ENCODE measurements at places on chromosomes 2 and 18.

- DNase-seq, result no peak
Observed at GRCh38 chr2:235021752-235022151, 69.9 kb downstream of the SH3BP4 start.

- DNase-seq, result no peak
Observed at GRCh38 chr2:161625314-161625919, 1.2 kb downstream of the SLC4A10 start.

- no peak for DNase-seq
Observed at GRCh38 chr2:20501974-20502373, 55.1 kb downstream of the RHOB start.

DNA sequence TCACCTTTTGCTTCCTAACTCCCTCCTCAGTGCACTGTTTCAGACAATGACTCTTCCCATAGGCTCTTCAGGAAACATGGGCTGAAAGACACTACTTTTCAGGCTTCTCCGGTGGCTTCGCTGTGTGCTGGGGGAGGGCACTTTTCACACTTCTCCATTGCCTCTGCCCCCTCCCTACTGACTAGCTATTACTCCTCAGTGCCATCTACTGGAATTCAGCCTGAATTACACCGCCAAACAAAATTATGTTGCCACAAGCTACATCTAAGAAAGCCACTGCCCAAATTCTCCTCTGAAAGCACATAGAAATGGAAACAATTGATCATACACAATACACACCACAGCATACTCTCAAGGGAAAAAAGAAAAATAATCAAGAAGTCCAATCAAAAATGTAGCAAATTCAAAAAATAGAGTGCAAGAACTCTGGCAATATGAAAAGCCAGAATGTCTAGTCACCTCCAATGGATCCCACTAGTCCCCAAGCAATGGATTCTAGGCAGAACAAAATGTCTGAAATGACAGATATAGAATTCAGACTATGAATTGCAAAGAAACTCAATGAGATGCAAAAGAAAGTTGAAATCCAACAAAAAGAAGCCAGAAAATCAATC, 1139.4 kb upstream of the GYPC start:
- DNase-seq, result no peak

DNA sequence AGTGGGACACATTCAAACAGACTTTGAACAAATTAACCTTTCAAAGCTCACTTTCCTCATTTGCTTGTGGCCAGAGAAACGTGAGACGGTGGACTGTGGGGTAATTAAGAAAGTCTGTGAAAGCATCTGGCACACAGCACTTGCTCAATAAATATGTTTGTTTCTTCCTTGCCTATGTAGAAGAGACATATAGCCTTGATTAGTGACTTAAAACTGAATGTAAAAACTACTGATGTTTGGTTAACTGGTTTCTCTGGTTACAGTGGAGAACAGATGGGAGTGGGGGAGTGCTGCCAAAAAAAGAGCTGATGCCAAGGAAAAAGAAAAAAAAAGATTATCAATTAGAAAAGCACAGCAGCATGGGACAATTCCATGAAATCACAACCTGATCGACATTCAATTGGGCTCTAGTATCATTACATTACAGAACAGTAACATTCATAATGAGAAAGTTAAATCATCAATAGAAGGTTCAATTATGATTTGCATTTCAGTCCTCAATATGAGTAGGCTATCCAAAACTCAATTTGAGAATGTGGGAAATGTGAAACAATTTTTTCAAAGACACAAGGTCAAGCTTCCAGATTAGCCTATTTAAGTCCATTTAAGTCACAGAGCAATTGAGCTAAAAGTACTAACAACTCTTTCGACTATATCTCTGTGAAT, 14.7 kb downstream of the CUL3 start:
- no peak for DNase-seq

DNA sequence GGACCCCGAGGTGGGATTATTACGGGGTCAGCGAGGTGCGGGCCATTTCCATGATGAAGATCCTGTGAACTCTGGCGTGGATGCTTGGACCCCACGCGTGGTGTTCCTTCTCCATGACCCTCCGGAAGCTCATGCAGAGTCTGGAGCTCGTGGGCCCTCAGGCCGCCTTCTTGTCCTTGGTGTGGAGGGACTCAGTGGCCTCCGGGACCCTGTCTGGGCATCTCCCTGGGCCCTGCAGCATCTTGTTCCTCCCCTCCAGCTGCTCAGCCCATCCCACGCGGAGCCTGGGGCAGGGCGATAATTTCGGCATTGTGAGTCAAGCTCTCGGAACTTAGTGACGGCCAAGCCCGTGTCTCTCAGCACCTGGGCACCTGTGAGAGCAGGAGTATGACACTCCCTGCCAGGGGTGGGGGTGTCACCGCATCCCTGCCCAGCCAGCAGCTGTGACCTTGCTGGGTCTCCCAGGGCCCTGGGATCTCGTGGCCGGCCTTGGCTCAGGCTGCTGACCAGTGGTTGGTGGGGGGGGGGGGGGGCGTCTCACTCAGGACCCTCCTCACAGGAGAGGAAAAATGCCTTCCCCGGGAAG, 24.6 kb downstream of the RTP5 start:
- DNase-seq, result no peak

DNA sequence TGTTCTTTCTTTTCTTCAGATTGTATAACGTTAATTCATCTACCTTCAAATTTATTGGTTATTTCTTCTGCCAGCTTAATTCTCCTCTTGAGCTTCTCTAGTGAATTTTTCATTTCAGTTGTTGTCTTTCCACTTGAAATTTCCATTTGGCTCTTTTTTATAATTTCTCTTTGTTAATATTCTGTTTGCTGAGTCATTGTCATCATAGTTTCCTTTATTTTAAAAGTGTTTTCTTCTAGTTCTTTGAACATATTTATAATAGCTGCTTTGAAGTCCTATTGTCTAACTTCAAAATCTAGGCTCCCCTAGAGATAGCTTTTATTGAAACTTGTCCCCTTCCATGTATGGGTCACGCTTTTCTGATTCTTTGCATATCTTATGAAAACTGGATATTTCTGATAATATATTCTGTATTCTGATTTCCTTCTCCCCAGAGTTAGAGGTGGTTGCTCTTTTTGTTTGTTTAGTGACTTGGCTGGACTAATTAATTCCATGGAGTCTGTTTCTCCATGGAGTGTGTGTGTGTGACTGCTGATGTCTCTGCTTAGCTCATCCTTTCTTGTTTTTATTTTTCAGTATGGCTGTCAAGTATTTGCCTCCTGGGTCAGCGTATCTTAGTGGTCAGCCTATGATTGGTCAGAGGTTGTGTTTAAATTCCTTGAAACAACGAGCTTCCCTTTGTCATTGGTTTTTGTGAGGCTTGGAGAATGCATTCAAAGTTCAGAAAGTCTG, 47.6 kb downstream of the DIS3L2 start:
- DNase-seq, result no peak

DNA sequence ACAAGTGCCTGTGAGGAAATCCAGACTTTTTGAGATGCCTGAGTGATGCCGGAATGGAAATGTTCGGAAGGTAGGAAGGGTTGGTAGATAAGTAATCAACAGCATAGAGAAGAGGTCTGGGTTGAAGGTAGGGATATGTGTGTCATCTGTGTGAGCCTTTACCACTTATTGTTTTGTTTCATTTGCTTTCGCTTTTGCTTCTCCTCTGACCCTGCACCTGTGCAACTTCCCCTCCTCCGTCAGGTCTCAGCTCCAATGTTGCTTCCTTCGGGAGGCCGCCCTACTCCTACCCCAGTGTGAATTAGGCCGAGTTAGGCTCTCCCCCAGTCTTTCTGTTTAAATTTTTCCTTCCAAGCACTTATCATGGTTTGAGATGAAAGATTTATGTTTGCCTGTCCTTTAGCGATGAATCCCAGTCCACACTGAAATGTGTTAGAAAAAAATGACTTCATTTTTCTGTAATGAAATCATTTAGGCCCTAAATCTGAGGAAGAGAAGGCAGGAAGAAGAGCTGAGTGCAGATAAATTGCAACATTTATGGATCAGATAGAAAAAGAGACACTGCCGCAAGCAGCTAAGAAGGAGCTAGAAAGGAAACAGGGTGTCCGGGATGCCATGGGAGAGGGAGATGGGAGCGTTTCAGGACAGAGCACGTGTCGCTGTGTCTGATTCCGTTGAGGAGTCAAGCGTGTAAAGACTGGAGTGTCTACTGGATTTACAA, 139.6 kb upstream of the PELI1 start:
- DNase-seq, result no peak

GRCh38 chr2:79789811-79790210, 277.0 kb downstream of the CTNNA2 start:
- no peak for DNase-seq

GRCh38 chr2:119491776-119492525, 32.3 kb downstream of the SCTR start:
- no peak for DNase-seq

DNA sequence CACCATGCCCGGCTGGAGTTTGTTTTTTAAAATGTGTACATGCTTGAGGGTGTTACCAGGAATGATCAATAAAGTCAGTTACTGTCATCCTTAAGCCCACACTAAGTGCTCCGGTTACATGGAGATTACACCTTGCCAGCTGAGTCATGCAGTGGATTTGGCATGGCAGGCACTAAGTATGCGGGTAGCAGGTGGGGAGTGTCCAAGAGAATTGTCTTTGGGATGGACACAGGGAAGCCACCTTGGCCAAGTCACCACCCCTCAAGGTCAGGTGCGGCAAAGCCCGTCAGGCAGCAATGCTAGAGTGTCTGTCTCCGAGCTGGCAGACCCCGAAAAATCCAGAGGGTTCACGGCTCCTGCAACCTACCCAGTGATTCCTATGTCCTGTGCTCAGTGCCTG, 54.8 kb downstream of the GBX2 start:
- no peak for DNase-seq

DNA sequence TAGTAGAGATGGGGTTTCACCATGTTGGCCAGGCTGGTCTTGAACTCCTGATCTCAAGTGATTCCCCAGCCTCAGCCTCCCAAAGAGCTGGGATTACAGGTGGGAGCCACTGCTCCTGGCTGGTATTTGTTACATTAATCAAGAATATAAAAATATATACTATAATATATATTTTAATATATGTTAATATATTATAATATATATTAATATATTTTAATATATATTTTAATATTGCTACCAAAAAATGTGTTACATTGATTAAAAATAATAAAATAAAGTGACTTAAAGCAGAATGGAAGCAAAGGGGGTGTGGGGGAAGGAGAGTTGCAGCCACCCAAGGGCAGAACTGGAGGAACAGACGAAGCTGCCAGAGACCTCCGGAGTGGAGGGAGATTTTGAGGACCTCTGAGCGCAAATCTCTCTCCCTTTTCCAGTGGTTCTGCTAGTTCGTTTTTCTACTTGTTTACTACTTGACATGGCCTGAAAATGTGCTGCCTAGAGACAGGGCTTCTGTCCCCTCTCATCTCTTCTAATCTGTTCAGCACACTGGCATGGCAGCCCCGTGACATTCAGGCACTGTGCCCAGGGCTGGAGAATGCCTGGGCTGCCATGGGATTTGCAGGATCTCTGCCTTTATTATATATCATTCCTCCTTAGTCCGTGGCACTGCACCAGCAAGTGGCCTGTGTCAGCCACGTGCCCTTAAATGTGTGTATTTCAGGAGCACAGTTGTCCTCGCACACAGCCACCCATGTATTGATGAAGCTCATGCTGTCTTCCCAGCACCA, 47.9 kb upstream of the RAB12 start:
- no peak for DNase-seq

DNA sequence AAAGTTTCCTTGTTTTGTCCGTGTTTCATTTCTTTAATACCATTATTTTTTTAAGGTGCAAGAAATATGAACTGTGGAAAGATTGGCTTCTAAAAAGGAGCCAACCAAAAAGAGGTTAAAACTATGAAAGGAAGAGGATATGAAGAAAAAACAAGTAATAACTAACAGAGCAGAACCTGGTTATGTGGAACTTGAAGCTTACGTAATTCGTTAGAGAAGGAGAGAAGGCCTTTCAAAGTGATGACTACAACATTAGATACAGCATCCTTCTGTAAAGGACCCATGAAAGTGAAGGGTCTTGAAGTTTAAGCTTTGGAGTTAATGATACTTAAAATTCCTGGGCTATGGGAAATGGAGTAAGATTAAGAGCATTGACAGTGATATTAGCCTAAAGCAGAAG, 84.5 kb downstream of the ANKRD12 start:
- no peak for DNase-seq

DNA sequence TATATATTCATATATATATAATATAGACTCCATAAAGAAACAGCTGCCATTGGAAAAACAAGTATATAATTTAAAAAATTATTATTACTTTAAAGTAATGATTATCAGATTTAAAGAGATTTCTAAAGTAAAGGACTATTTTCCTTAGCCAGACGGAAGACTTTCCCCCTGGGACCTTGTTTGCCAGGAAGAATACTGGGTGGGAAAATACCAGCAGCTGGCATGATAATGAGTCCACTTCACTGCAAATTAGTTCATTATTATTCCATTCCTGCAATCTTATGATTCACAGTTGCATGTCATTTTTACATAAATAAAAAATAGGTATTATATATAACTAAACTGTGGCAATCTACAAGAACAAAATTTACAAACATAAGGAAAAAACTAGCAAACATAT, 339.8 kb upstream of the CDH7 start:
- DNase-seq, result peak; percentile 75

GRCh38 chr2:30185178-30185577, 38.4 kb downstream of the YPEL5 start:
- DNase-seq, result no peak

- DNase-seq, result no peak
Observed at GRCh38 chr2:197349699-197350098, 39.1 kb upstream of the ANKRD44 start.

- DNase-seq, result no peak
Observed at GRCh38 chr2:166897666-166898065, 9.4 kb downstream of the XIRP2 start.

DNA sequence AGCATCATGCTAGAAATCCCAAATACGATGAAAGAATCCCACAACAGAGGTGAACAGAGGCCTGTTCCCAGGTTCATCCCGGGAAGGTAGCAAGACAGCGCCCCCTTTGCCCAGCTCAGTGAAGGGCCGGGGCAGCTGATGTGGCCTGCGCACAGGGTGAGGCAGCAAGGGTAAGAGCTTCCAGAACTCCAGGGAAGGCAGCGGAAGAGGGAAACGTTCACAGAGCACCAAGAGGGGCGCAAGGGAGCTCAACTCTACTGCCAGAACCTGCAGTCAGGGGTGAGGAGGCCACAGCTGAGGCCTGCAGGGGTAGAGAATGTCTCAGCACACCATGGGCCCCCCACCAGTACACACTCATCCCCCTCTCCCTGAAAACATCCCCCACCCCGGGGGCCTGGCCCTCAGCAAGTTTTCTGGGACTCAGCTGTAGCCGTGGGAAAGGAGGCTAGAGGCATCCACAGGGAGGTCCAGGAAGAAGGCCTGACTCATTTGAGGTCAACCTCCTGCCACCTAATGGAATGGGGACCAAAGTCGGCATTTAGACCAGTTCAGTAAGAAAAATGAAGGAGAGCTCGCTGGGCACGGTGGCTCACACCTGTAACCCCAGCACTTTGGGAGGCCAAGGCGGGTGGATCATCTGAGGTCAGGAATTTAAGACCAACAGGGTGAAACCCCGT, 95.6 kb upstream of the ASAP2 start:
- DNase-seq, result no peak

All from NCI-H1105 (cell line).